ENCODE measurements at places on chromosomes 1 and 21.

GRCh38 chr21:38306433-38307141 is 49.8 kb downstream of the KCNJ15 start:
- peak; percentile 57 for DNase-seq

DNA sequence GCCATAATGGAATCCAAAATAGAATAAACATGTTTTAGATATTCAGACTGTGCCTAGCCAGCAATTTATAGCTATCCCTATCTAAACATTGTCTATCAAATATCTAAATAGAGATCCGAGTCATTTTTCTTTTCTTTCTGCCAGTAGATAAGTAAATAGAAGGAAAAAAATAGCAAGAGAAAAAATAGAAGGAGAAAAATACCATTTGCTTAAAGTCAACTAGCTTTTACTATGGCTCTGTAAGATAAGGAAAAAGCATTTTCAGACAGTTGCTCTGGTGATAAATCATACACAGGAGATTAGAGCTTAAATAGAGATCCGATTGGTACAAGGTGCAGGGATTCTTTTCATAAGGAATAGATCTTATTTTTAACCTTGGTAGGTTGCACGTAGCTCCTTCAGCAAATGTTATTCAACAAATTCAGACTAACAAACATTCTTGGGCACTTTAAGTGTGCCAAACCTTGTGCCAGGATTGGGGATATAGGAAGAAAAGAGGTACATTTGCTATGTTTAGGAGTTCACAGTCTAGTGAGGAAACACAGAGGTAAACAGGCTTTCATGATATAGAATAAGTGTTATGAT is 70.1 kb upstream of the CCDC190 start:
- no peak for DNase-seq

GRCh38 chr1:60679524-60680375 is 402.6 kb upstream of the NFIA start:
- no peak for DNase-seq

GRCh38 chr1:118047006-118047649 is 117.6 kb downstream of the WDR3 start:
- no peak for DNase-seq

DNA sequence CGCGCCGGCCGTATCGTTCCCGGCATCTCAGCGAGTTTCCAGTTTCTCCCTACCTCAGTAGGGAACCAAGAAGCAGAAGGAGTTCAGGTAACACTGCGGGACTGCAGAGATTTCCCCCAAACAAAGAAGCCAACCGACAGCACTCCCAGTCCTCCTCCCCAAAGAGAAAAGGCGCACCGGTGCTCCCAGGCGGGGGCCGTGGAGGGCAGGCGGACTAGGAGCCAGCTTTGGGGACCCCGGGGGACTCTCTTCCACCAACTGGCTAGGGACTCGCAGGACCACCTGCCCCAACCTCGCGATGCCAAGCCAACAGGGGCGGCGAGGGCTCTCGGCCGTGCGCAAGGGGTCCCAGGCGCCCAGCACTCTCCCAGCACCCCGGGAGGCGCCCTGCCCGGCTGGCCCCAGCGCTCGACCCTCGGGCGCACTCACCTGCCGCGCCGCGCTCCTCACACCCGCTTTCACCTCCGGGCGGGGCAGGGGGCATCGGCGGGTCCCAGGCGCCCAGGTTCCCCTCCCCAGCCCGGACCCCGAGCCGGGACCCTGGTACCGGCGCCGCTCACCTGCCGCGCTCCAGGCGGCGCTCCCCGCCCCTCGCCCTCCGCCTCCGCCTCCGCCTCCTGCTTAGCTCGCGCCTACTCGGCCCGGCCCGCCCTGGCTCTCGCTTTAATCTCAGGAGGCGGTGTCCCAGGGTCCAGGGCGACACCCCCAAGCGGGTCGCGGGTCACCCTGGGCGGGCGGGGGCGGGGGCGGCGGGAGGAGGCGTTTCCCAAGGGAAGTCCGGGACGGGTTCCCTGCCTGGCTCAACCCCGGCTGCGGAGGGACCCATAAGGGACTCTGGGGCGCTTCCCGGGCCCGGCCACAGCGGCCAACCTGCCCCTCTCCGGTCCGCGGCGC is at the start of gene TMPRSS2:
TMPRSS2 (minus strand) TSS at position 638 of the 894 bp plus-strand sequence. CDS start 10,025 bp downstream, outside the sequence.
- no peak for DNase-seq

- DNase-seq, result no peak
Measured at GRCh38 chr1:201077736-201078135, 34.5 kb downstream of the CACNA1S start.

DNA sequence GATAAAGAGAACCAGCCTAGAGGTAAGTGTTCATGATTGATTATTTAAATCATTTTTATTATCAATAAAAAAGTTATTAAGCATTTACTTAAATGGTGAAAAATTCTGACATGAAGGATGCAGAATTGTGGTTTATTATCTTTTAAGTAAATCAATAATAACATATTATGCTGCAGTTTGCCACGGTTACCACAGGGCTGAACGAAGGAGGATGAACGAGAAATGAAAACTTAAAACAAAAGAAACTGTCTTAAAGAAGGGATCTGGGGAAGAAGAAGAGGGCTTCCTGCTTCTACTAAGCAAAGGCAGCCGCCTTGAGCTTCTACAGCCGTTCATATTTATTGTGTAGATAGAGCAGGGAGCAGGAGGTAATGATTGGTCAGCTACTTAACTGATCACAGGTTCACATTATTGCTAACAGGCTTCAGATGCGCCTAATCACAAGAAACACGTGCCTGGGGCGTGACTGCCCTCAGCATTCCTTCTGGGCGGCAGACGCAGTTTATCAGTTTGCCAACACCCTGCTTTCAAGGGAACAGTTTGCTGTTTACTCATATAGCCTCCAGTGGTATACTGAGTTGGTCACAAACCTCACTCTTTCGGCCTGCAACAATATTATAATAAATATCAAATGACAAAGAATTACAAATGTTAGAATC is 5.8 kb upstream of the FNBP1L start:
- DNase-seq, result no peak

DNA sequence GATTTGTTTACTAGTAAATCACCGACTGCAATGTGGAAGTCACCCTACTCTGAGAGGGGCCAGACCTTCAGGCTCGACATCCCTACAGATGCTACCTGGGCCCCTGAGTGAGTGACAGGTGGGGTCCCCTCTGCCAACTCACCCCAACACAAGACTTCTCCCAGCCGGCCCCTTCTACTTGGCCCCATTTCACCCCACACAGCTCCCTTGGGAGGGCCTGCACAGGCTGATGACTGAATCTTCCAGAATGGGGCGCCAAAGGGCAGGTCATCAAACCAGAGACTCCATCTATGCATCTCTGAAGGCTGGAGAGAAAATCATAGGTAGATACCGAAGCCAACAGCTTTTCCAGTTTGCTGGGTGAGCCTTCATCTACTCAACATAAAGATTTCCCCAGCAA is 9.4 kb upstream of the S100A8 start:
- DNase-seq, result no peak

DNA sequence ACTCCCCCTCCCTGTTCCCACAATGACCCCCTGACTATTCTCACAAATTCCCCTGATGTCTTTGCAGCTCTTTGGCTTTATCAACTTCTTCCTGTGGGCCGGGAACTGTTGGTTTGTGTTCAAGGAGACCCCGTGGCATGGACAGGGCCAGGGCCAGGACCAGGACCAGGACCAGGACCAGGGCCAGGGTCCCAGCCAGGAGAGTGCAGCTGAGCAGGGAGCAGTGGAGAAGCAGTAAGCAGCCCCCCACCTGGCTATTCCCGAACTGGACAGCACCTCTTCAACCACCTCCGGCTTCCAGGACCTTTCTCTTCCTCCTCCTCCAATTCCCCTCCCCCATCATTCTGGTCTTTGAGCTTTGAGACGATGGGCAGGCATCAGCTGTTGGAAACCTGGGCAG is 4.4 kb upstream of the ATXN7L2 start:
- DNase-seq, result no peak

DNA sequence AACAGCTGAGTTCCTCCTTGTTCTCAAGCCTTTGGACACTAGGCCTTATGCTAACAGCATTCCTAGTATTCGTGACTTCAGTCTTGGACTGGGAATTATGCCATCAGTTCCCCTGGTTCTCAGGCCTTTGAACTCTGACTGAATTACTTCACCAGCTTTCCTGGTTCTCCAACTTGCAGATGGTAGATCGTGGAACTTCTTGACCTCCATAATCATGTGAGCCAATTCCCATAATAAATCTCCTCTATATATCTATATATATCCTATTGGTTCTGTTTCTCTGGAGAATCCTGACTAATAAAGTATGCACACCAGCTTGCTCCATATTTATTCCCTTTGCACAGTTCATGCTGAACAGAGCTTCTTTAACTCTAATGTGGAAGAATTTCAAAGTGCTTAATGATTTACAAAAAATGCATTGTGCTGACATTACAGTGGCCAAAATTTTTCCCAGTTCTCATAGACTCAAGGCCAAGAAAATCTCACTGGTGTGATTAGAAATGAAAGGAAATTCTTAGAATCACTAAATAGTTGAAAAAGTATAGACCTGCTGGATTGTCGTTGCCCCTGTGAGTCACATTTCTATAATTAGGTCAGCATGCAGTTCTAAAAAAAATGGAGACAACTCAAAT is 462.9 kb upstream of the ADAMTS5 start:
- DNase-seq, result no peak

- no peak for DNase-seq
Measured at GRCh38 chr1:178275553-178275952, 181.6 kb downstream of the RASAL2 start.

GRCh38 chr1:35173909-35174540 is 18.9 kb downstream of the SFPQ start:
- no peak for DNase-seq

- no peak for DNase-seq
Measured at GRCh38 chr1:202272103-202272845, 69.5 kb downstream of the UBE2T start.

DNA sequence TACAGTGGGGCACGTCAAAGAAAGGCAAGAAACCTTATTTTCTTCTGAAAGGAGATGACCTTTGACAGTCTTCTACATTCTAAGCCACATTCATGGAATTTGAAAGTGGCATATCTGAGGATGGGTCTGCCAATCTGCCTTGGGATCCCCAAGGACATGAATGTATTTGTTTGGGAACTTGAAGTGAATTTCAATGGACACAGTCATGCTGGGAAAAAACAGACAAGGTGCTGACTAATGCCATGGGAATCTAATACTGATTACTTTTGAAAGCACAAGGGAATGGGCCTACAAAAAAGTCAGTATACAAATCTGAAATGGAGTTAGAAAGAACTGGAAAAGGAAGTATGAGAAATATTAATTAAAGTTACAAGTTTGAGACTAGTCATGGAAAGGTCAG is 128.8 kb downstream of the KCNJ6 start:
- DNase-seq, result no peak

- no peak for DNase-seq
Measured at GRCh38 chr1:37671261-37671660, 21.1 kb upstream of the CDCA8 start.

- no peak for DNase-seq
Measured at GRCh38 chr1:76444773-76445172, 370.2 kb downstream of the ST6GALNAC3 start.

- no peak for DNase-seq
Measured at GRCh38 chr1:47188791-47189785, 748 bp downstream of the PDZK1IP1 start.

GRCh38 chr21:28769683-28770082 is 223.0 kb downstream of the LTN1 start:
- no peak for DNase-seq

DNA sequence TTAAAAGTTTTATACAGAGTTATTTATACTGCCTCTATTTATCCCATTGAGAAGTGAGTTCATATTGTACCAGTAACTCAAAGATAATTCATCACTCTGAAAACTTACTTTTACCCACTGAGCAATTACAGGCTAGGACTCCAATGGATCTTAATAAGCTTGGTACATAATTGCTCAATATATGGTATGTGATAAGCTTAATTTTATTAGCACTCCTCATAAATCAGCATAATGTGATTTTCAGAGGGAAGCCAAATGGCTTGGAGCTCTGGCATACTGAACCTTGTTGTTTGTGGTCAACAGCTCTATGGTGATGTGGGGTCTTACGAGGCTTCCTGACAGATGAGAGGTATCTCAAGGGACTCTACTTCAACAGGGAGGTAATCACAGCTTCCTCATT is 26.3 kb downstream of the ADAM30 start:
- no peak for DNase-seq

- no peak for DNase-seq
Measured at GRCh38 chr1:36224537-36225282, 467 bp downstream of the THRAP3 start.

GRCh38 chr1:117930173-117930447 is 571 bp downstream of the WDR3 start:
- DNase-seq, result no peak

DNA sequence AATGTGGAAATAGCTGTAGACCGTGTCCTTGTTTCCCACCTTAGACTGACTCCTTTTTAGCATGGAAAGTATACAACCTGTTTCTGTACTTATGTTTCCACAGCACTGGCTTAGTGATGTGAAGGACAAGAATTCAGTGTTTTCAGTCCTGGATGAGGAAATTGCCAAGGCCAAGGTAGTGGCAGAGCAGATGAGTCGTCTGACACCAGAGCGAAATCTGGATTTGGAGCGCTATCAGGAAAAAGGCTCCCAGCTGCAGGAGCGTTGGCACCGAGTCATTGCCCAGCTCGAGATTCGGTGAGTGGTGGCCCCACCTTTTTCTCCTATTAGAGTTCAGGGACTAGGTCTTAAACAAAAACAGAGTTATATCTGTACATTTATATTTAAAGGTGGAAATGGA is 112.6 kb downstream of the MACF1 start:
- no peak for DNase-seq

- DNase-seq, result no peak
Measured at GRCh38 chr1:9269721-9270120, 23.0 kb upstream of the SPSB1 start.

DNA sequence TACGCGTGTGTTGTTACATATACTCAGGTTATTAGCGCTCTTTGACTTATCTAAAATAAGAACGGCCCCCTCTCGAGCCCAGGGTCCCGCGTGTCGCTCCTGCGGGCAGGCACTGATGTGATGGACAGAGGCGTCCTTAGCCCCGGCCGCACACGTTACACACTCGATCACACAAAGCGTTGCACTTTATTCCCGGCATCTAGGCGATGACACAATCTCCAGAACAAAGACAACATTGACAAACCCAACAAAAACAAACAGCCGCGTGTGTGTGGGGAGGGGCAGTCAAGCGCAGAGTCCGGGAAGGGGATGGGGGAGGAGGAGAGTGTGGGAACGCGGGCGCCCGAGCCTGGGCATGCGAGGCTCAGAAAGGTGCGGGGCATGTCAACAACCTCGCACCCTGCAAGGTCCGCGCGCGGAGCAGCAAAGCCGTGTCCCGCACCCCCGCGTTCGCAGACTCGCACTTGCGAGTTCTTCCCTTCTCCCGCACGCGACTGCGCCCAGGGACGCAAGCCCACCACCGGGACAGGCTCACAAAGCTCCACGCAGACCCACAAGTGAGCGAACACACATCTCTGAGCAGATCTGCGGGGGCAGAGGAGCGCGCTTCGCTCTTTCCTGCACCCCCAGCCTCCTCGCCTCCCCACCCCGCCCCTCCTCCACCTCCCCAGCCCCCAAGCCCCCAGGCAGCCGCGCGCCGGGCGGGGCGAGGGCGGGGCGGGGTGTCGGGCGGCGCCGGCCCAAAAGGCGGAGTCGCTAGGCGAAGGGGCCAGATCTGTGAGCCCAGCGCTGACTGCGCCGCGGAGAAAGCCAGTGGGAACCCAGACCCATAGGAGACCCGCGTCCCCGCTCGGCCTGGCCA is at the start of gene EFNA1:
EFNA1 (plus strand) TSS at position 772 of the 862 bp plus-strand sequence. CDS start 102 bp downstream, outside the sequence.
- DNase-seq, result peak; percentile 53

GRCh38 chr1:153248176-153248879 is 11.2 kb upstream of the LORICRIN start:
- DNase-seq, result no peak
